Activated CD4-positive, alpha-beta T cell treated with anti-CD3 and anti-CD28 coated beads, Interleukin-2, Interleukin-6, amounts not matched to agents 100 ng/mL and 50 ng/mL, durations not matched to agents 16 hours and 8 hours (primary cell): ENCODE measurements at places on chromosomes 11 and 22.

DNA sequence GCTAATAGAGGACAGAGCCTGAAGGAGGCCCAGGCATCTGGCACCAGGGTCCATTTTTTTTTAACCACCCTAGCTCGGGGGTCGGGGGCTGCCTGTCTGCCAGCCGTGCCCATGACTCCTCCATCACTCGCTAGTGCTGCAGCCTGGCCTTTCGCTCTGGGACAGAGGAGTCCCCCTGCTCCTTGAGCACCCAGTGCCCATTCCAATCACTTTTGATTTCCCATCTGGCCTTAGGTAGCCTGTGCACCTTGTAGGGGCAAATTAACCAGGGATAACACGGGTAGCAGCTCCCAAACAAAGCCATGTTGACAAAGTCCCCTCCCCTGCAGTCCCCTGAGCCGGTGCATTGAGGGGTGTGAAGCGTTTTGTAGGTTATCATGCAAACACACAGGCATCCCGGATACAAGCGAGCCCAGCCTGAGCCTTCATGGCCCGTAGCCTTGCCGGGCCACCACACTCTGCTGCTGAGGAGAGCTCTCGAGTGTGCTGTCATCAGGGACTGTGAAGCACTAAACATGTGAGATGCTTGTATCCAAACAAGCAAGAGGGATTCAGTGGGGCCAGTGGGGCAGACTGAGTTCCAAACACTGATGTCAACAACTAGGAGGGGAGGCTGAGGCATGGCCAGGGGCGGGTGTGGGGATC is 208.7 kb downstream of the DSCAML1 start:
- DNase-seq, result no peak

DNA sequence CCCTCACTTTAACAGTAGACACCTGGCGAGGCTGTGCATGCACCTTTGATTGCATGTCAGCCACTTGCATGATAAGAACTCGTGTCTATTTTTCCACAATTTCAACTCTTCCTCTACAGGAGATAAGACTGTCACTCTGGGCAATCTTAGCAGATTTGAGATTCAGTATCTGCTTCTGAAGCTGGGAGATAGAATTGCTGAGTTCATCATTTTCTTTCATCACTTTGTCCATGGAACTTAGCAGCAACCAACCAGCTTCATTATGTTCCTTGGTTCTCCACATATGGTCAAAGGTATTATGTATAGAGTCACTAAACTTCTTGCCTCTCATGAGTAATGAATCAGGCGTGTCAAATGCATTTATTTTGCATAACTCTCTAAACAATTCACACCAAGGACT is 17.1 kb downstream of the MTNR1B start:
- no peak for DNase-seq

DNA sequence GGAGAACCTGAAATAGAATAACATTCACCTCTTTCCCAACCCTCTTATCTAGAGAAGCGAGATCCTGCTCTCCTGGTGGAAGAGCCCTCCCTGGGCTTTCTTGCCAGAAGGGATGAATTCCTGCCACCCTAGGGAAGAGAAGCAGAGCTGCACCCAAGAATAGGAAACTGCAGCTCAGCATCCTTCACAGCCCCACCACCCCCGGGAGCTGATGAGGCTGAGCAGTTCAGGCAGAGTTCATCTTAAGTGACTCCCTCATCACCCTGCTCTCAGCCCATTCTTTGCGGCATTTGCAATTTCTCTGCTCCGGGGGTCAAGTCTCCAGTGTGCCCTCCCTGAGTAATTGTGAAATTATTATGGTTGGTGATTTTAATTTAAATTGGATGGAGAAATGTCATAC is 514.9 kb downstream of the BUD13 start:
- no peak for DNase-seq

DNA sequence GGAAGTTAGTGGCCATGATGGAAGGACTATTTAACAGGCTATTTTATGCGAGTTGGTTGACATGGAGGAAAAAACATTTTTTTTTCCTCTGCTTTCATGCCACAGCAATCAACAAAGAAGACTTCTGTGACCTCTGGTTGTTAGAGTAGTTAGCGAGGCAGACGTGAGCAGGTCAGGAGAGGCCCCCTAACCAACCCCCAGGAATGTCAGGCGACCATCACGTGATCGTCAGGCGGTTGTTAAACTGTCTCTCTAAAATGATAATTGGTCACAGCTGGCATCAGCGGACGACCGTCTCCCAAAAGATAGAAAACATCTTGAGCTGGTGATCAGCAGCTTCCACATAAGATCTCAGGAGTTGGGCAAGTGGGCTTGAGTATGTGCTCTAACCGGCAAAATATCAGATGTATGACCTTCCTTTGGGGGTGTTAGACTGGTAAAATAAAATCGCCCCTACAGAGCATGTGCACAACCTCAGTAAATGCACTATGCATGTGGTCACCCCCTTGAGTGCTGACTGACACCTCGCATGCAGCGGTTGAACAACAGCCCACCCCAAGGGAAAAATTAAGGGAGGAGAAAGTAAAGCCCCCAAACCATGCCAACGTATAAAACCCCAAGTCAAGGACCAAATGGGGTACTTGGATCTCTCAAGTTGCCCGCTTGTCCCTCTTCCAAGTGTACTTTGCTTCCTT is 20.9 kb upstream of the NARS2 start:
- no peak for DNase-seq

- no peak for DNase-seq
Measured at GRCh38 chr11:72100462-72100861, 2.6 kb downstream of the LAMTOR1 start.

DNA sequence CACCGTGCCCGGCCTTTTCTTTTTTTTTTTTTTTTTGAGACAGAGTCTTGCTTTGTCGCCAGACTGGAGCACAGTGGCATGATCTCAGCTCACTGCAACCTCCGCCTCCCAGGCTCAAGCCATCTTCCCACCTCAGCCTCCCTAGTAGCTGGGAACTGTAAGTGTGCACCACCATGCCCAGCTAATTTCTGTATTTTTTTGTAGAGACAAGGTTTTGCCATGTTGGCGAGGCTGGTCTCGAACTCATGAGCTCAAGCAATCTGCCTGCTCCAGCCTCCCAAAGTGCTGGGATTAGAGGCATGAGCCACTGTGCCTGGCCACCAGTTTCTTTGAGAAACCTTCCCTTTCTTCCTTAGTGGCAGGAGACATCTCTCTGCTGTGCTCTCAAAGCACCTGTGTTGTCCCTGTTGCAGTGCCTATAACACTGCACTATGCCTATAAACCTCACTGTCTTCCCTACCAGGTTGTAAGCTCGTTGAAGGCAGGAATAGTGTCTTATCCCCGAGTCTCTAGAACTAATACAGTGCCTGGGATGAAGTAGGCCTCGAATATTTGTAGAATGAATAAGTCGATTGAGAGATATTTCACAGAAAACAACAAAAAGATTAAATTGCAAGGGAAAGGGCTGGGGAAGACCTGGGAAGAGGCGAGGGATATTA is 13.7 kb downstream of the TAGLN start:
- no peak for DNase-seq
